ENCODE measurements at places on chromosomes 2 and 18. TPM values are rescaled to one million over a fixed set of nuclear protein-coding genes. Genes with fewer than 3 reads are reported as not detected.

The ANKRD30B gene
- 0.57 TPM for total RNA-seq

DNA sequence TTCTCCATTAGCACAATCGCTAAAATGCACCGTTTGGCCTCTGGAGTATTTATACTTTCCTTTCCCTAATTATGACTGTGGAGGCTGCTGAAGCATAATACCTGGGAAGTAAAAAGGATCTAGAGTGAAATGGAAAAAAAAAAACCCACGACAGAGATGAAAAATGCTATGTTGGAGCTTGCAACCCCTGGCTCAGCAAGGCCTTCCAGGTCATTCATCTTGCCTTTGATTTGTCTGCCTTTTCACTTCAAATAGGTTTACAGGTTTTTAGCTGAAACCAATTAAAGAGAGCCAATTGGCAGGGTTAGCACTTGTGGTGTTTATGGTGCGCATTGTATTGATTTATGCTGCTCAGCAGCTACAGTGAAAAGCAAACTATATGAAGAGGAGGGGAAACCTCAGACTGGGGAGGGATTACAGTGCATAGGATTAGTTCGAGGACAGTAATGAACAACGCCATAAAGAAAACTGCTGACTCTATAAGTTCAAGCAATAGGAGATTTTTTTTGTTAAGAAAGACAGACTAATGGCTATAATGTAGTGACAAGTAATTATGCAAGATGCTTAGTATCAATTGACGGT, 347.9 kb downstream of the MEIS1 start:
- no peak for DNase-seq

DNA sequence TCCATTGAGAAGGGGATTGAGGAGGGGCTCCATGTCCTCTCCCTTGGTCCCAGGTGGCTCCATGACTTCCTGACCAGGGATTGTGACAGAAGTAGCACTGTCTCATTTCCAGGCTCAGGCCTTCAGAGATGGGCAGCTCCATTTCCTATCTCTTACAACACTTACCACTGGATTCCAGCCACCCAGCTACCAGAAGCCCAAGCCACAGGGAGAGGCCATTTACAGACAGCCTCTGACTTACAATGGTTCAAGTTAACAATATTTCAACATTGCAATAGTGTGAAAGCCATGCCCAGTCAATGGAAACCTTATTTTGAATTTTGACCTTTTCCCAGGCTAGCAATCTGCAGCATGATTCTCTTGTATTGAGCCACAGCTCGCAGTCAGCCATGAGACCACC, 164.9 kb upstream of the AGAP1 start:
- DNase-seq: no peak

DNA sequence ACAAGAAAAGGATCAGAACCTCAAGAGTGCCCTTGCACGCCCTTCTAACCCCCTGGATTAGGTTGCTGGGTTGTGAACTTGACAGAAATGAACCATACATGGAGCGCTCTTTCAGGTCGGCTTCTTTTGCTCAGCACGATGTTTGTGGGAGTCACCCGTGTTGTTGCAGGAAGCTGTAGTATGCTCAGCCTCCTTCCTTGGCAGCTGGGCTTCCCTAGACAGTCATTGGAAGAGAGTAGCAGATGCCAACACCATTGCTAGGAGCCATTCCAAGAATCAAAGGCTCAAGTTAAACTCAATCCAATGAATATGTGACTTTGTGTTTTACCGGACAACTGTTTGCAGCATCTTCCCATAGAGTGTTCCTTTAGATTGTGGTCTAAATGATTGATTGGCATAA, 47.0 kb downstream of the RAB12 start:
- no peak for DNase-seq

All from M059J (cell line).